T-cell (primary cell): ENCODE measurements at places on chromosomes 16 and 17.

DNA sequence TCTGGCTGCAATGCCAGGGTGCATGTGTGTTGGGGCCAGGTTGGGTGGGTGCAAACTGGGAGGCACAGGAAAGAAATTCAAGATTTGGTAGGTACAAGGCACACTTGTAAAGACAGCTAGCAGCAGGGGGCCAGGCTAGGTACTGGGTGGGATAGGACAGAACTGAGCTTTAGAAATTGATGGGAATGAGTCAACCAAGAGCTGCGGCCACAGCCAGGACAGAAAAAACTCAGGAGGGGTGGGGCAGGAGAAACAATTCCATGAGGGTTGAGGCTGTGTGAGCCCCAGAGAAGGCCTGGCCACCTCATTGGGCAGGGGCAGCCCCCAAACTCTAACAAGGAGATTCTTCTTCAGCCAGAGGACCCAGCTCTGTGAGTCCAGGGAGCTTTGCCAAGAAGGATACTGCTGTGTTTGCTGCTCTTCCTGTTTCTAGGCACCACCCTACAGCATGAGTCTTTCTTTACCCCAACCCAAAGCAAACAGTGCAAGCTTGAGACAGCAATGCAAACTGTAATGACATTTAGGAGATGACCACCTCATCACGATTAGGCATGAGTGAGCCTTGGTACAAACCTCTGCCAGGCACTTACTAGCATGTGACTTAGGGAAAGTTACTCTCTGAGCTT, 21.3 kb upstream of the CCDC182 start:
- DNase-seq: no peak

DNA sequence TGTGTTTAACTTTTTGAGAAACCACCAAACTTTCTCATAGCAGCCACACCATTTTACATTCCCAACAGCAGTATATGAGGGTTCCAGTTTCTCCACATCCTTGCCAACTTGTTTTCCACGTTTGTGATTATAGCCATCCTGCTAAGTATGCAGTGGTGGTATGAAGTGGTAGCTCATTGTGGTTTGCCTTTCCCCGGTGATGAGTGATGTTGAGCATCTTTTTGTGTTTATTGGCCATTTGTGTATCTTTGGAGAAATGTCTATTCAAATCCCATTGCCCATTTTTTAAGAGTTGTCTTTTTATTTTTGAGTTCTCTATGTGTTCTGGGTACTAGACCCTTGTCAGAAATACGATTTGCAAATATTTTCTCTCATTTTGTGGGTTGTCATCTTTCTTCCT, 17.4 kb downstream of the SF3B3 start:
- no peak for DNase-seq

GRCh38 chr17:70217571-70217970, 48.2 kb downstream of the KCNJ2 start:
- DNase-seq: no peak

GRCh38 chr17:35895636-35896587, 15.8 kb upstream of the CCL5 start:
- DNase-seq: no peak

DNA sequence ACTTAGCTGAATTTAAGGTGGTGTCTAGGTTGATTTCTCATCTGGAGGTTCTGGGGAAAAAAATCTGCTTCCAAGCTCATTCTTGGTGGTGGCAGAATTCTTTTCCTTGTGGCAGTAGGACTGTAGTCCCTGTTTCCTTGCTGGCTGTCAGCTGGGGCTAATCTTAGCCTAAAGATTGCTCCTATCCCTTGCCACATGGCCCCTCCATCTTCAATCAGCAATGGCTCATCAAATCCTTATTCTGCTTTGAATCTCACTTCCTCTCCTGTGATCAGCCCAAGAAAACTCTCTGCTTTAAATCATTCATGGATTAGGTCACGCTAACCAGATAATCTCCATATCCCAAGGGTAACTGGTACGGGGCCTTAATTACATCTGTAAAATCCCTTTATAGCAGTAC, 6.6 kb downstream of the FAM20A start:
- no peak for DNase-seq

DNA sequence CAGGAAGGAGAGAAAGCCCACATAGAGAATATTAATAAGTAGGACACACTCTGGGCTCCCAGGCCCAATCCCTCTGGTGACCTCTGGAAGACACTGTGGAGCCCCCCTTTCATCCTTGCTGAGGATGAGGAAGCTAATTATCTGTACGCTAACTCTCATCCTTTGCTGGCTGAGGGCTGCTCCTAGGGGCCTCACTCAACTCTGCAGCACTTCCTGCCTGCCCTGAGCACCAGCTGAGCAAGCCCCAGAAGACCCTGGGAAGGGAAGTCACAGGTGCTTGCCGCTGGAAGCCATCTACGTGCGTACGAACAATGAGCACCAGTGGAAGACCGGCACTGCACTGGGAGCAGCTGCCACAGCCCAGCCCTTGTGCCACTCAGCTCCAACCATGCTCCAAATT, 145.8 kb upstream of the CDH5 start:
- DNase-seq: no peak
